ENCODE measurements at places on chromosomes 4 and X. TPM values are rescaled to one million over a fixed set of nuclear protein-coding genes. Genes with fewer than 3 reads are reported as not detected.

MAGEA8 gene
- total RNA-seq: not detected

ZNF630 gene
- 5.8 TPM for total RNA-seq

DNA sequence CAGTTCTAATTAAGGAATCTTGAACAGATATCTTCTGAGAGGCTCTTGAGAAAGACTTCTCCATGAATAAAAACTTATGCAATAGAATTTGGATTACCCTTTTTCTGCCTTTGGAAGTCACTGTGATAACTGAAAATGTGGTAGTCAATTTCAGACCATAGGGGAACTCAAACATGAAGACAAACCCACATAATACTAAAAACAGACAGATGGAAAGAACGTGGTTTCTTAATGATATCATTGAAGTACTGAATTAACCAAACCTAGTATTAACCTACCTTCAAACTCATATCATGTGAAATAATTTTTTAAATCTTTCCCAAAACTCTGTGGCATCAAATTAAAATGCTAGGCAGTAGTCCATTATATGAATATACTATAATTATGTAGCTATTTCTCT is 153.5 kb downstream of the CAMK2D start:
- H3K4me3 ChIP-seq: no peak overlapping the region
- no peaks in the 10 kb centered on the region for H3K27me3 ChIP-seq
- no peak overlapping the region for H3K27ac ChIP-seq
- H3K36me3 ChIP-seq: peaks cover 31% of the 10 kb centered on the region
- H3K4me1 ChIP-seq: peaks cover 8% of the 10 kb centered on the region

DNA sequence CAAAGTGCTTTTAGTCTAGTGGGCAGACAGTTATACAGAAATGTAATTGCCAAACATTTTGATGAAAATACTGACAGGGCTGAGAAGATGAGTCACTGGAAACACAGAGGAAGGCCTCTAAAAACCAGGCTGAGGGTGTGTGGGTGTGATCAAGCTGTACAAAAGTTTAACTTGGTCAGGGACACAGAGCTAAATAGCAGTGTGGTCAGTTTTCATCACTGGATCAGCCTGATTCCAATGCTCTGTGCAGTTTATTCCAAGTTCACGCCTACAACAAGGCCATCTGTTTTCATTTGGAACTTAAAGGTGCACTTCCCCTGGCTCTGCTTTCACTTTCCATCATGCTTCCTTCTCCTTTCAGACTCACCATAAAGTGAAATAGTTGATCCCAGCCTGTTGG is 10.6 kb downstream of the CENPVL3 start:
- H3K27ac ChIP-seq: no peak overlapping the region
- H3K36me3 ChIP-seq: no peaks in the 10 kb centered on the region
- H3K4me3 ChIP-seq: no peak overlapping the region
- H3K4me1 ChIP-seq: no peaks in the 10 kb centered on the region
- peaks cover 14% of the 10 kb centered on the region for H3K27me3 ChIP-seq
- no peak for DNase-seq

DNA sequence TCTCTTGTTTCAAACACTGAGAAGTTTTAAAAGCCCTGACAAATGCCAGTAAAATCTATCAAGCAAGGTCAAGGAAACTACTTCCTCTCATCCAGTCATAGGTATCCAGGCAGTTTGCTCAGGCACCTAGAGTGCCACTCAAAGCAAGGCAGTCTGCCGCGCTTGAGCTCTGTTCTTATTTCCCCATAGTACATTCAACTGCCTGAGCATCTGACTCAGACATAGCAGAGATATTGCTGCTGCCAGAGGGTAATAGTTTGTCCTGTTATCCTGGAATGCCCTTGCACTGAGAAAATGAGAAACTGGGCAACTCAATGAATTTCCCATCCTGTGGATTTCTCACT is 16.1 kb upstream of the ATP8A1 start:
- no peak overlapping the region for H3K4me3 ChIP-seq
- H3K27ac ChIP-seq: peak overlapping the region; percentile 5
- H3K36me3 ChIP-seq: no peaks in the 10 kb centered on the region
- H3K27me3 ChIP-seq: peaks cover 31% of the 10 kb centered on the region
- no peak for DNase-seq
- H3K4me1 ChIP-seq: peaks cover 16% of the 10 kb centered on the region

DNA sequence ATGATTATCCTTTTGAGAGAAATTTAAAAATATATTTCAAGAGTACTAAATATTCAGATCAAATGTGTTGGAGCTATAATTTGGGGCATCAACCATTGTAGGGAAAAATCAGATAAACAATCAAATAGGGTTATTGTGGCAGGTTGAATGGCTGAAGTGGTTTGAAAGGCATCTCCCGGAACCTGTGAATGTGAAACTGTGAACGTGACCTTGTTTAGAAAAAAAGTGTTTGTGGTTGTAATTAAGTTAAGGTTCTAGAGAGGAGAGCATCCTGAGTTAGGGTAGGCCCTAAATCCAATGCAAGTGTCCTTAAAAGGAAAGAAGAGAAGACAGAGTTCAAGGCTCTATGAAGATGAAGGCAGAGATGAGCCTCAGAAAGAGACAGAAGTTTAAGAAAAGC is 37.4 kb downstream of the ADGRA3 start:
- H3K36me3 ChIP-seq: peaks cover 11% of the 10 kb centered on the region
- no peaks in the 10 kb centered on the region for H3K27me3 ChIP-seq
- DNase-seq: no peak
- H3K4me1 ChIP-seq: peaks cover 35% of the 10 kb centered on the region

Measured in mesothelial cell of epicardium (in vitro differentiated cells).